ENCODE measurements at places on chromosomes 1 and 21.

- DNase-seq = no peak
These were observed 9.3 kb downstream of the FMO1 start for GRCh38 chr1:171257607-171258076.

- DNase-seq = no peak
These were observed 53.6 kb downstream of the LRRC8C start for GRCh38 chr1:89686520-89686919.

DNA sequence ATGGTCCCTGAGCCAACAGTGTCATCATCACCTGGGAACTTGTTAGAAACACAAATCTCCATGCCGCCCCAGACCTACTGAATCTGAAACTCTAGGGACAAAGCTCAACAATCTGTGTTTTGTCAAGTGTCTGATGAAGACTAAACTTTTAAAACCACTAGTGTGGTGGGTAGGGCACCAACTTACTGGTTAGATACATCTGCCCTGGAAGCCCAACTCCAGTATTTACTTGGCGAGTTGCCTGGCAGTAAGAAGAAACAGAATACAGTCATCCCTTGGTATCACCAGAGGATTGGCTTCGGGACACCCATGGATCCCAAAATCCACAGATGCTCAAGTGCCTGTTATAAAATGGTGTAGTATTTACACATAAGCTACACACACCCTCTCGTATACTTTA lies 367.9 kb upstream of the DUSP10 start:
- DNase-seq = no peak

DNA sequence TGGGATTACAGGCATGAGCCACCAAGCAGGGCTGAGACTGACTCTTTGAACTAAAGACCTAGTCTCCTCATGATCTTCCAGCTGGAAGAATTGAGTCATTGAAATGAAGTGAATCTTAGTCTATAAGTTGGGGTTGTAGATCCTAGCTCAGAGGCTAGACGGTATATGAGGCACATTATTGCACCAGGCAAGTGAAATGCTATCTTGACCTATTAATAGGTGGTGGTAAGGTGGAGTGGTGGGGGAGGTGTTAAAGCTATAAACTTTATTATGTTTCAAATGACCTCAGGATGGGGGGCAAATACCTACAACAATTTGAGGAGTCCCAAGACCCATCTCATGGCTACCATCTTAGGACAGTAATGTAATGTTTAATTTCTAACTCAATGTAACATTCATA lies 36.8 kb upstream of the SLC16A1 start:
- DNase-seq = no peak

GRCh38 chr1:115829023-115829674 lies 11.8 kb downstream of the NHLH2 start:
- DNase-seq = no peak

- no peak for DNase-seq
These were observed 100.2 kb downstream of the NRIP1 start for GRCh38 chr21:14964621-14965020.

DNA sequence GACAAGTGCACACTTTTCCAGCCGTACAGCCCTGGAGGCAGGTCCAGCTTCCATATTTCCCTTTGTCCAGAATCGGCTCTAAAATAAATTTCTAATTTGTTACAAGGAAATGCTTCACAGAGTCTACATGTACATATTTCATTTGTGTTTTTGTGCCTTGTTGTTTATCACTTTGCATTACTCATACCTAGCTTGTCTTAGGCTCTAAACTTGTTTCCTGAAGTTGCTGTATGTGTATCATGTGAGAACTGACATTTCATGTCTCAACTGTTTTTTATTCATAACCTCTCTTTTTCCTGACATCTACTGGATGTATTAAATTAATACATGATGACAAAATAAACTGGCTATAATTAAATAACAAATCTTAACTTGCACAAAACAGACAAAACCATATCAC lies 7.5 kb downstream of the CYYR1 start:
- no peak for DNase-seq

DNA sequence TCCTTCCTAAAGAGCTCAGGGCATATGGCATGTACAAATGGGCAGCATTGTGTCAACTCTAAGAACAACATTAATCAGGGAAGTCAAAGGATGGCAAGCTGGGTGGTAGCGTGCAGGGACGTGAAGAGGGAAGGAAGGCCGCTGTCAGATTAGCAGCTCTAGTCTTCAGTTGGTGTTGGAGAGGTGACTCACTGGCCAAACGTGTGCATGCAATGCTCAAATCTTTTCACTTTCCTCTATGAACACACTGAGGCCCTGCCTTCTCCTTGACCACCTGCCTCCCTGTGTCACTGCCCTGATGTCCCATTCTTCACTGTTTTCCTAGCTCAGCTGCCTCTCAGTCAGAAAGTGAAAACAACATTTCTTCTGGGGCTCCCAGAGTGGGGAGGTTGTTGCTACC lies 5.9 kb upstream of the PIGR start:
- DNase-seq = no peak

- DNase-seq = no peak
These were observed 50.3 kb upstream of the CTPS1 start for GRCh38 chr1:40929155-40929554.

- DNase-seq = no peak
These were observed 15.5 kb downstream of the CSMD2 start for GRCh38 chr1:34149501-34149900.
